ENCODE measurements at places on chromosomes 12 and 14. TPM values are rescaled to one million over a fixed set of nuclear protein-coding genes. Genes with fewer than 3 reads are reported as not detected.

Gene CYP46A1
- total RNA-seq = 0.15 TPM

Gene SPIC
- total RNA-seq = not detected

Gene LRRC43
- 1.7 TPM for total RNA-seq

Gene NINJ2
- not detected for total RNA-seq

Gene SMCO2
- not detected for total RNA-seq

Gene NUDT14
- 13.6 TPM for total RNA-seq

Gene INHBC
- under 0.01 TPM for total RNA-seq

Gene FLVCR2
- total RNA-seq = 1.4 TPM

Gene LRRK2
- 32.7 TPM for total RNA-seq

Gene ADAMTS20
- not detected for total RNA-seq

Gene RTN1
- under 0.01 TPM for total RNA-seq

Gene CFAP251
- 2.0 TPM for total RNA-seq

Gene APOF
- not detected for total RNA-seq

Gene CMKLR1
- total RNA-seq = not detected

Gene AHNAK2
- 3.7 TPM for total RNA-seq

Gene ESYT1
- total RNA-seq = 205 TPM

Gene EML5
- total RNA-seq = 0.36 TPM

Gene IQSEC3
- under 0.01 TPM for total RNA-seq

Gene IFNG-AS1
- total RNA-seq = not detected

Gene SLC2A14
- total RNA-seq = not detected

Gene SERPINA10
- not detected for total RNA-seq

Gene SLCO1B1
- not detected for total RNA-seq

Gene OR6C6
- not detected for total RNA-seq

Gene TMTC1
- 61.8 TPM for total RNA-seq
